Stimulated activated CD4-positive, alpha-beta T cell treated with anti-CD3 and anti-CD28 coated beads, Interleukin-15, amount 100 ng/mL, for 24 hours (primary cell): ENCODE measurements at places on chromosomes 7 and 10.
A peak's percentile ranks its signal among the peaks of the same experiment; 100 is the strongest.

DNA sequence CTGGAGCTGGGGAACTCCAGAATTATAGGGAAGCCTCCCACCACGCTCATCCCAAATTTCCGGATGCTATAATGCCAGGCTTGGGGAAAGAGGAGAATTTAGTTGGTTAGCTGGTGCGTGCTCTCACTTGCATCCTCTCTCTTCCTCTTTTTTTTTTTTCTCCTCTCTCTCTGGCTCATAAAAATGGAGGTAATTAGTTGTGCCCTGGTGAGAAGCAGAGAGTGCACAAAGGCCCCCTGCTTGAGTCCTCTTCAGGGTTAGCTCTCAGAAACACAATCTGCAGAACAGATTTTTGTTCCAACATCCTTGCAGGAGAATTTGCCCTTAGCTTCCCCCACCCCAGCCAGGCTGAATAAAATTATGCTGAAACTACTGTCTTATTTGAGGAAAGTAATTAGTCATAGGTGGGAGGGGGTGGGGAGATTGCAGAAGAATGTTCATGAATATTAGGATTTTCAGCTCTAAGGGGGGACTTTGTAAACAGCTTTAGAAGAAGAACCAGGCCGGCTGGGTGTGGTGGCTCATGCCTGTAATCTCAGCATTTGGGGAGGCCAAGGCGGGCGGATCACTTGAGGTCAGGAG is 7.6 kb downstream of the SERPINE1 start:
- DNase-seq, result no peak

- no peak for DNase-seq
Measured at GRCh38 chr10:117462816-117463544, 79.6 kb upstream of the EMX2 start.

GRCh38 chr7:99525713-99526440 is 21.4 kb downstream of the ZKSCAN5 start:
- DNase-seq, result peak; percentile 18

GRCh38 chr10:86744067-86744725 is 12.2 kb upstream of the BMPR1A start:
- DNase-seq, result no peak

DNA sequence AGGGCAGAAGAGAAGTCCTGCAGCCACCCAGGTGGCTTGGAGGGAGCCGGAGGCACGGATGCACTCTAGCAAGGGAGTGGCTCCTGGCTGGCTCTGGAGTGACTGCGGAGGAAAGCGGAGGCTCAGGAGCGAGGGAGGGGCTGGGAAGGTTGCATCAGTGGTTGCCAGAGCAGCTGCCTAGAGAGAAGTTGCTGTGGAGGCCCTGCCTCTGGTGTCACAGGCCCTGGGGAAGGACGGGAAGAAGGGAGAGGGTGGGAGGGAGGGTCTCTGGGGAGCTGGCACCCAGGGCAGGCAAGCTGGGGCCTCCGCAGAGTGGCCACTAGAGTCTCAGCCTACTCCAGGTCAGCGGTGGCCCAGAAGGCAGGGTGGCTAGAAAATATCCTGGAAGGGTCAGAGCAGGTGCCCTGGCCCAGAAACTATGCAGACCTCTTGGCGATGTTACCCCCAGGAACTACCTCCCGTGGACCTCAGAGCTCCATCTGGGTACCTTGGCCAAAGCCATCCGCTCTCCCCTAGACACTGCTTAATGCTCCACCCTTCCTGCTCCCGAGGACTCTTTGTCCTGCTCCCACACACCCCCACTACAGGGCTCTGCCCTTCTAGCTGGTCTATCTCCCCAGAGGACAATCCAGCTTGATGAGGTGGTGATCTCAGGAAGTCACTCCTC is 164.3 kb downstream of the NRF1 start:
- DNase-seq, result no peak

GRCh38 chr10:123689880-123690279 is 23.7 kb downstream of the GPR26 start:
- DNase-seq, result no peak

DNA sequence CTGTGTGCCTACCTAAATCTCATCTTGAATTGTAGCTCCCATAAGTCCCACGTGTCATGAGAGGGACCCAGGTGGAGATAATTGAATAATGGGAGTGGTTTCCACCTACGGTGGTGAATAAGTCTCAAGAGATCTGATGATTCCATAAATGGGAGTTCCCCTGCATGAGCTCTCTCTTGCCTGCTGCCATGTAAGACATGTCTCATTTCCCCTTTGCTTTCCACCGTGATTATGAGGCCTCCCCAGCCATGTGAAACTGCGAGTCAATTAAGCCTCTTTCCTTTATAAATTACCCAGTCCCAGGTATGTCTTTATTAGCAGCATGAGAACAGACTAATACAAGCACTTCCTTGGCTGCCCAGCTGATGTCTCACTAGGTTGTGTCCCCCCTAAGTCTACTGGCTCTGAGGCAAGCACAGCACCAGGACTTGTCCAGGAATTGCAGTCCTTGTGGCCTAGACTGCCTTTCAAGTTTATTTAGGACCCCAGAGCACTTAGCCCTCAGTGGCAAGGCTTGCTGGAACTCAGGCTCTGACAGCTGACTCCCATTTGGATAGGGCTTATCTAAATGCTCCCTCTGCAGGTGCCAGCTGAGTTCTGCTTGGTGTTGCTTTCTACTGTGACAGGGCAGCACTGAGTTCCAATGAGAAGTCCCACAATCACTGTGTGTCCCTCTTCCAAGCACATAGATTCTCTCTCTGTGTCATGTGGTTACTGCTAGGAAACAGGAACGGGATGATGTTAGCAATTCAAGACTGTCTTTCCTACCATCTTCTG is 59.0 kb upstream of the TAS2R16 start:
- no peak for DNase-seq

GRCh38 chr7:126227643-126228042 is 1025.1 kb downstream of the GRM8 start:
- DNase-seq, result no peak

- no peak for DNase-seq
Measured at GRCh38 chr7:68697796-68698280, 900.4 kb upstream of the AUTS2 start.

DNA sequence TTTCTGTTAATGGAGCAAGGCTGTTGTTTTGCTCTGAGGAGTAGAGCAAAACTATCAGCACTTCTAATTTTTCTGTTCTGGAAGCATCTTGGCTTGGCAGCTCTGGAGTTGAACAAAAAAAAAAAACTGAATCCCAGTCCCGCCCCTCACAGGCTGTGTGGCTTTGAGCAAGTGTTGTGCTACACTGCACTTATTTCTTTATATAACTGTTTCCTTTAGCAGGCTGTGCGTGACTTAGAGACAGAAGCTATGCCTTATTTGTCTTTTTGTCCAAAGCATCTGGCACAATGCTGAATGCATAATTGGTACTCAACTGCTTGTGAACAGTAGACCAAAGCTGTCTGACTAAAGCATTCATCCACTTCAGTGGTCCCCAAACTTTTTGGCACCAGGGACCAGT is 96.1 kb downstream of the AMPH start:
- no peak for DNase-seq

GRCh38 chr10:92688573-92688926 is 1.2 kb upstream of the HHEX start:
- DNase-seq, result no peak

- DNase-seq, result no peak
Measured at GRCh38 chr10:35369049-35369611, 32.8 kb downstream of the CCNY start.

DNA sequence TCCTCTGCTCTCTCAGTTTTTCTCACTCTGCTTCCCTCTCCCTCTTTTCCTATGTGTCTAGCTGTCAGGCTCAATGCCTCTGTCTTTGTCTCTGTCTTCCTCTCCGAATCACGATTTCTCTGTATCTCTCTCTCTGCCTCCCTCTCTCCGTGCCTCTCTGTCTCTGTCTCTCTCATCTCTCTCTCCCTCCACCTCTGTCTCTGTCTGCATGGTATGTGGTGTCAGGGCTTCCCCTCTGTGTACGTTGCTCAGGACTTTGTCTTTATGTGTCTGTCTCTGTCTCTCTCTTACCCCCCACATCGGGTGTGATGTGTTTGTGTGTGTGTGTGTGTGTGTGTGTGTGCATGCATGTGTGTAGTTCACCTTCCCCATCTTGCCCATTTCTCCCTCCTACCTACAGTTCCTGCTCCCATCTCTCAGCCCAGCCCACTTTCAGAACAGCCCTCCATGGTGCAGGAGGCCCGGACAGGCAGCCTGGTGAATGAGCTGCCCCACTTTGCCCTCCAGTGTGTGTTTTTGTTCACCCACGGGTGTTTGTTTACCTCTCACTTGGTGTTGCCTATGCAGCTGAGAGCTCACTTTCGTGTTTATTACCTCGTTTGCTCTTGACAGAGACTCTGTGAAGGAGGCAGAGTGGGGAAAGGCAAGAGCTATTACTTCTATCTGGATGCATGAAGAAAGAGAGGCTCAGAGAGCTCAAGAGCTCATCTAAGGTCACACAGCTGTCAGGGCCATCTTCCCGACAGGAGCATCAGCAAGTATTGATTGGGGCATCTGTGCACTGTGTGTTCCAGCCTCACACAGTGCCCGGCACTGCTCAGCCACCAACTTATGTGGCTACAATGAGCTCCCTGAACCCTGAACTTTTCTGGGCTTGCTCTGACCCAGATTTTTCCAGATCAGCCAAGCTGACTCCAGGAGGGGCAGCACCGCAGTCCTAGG is 163.5 kb upstream of the ZMIZ1 start:
- no peak for DNase-seq

DNA sequence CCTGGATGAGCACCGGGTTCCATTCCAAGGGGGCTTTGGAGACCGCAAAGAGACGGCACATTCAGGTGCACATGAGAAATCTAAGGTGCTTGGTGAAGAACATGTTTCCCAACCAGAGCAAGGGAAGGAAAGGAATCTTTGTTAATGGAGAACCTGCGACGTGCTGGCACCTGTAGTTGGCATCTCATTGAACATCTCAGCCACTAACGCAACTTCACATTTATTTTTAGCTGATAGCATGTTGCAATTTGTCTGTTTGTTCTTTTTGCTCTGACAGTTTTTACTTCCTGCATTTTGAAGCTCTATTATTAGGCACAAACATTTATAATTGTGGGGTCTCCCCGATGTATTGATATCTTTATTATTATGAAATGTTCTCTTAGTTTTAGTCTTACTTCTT is 316.7 kb downstream of the TCERG1L start:
- no peak for DNase-seq

GRCh38 chr7:137080516-137081203 is 212.2 kb downstream of the CHRM2 start:
- DNase-seq, result no peak

DNA sequence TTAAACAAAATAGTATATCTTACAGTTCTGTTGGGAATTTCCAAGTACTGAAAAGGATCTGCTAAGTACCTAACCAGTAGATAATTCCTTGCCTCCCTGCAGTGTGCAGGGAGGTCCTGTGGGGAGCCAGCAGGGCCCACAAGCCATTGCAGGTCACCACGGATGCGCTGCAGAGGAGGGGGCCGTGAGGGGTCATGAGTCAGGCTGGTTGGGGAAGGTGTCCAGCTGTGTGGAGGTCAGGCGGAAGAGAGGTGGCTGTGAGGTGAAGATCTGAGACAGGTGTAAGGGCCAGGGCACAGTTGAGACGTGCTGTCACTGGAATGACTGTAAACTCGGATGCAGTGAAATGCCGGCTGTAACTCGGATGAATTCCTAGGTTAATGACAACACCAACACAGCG is 80.6 kb downstream of the TRRAP start:
- no peak for DNase-seq

DNA sequence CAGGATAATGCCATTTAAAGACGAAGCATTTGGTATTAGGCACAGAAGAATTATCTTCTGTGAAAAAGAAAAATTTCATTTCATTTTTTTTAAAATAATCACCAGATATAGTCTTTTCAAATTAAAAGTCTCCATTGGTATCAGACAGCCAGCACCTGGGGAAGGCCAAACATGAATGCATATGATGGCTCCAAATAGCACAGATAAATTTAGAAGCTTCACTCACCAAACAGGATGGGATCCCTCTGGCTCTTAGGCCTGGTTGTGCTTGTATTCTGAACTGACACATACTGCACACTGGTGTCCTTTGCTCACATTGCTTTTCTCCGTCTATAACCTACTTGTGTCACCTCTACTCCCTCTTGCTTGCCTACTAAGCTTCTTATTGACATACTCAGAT is 169.5 kb upstream of the CHRM2 start:
- no peak for DNase-seq

DNA sequence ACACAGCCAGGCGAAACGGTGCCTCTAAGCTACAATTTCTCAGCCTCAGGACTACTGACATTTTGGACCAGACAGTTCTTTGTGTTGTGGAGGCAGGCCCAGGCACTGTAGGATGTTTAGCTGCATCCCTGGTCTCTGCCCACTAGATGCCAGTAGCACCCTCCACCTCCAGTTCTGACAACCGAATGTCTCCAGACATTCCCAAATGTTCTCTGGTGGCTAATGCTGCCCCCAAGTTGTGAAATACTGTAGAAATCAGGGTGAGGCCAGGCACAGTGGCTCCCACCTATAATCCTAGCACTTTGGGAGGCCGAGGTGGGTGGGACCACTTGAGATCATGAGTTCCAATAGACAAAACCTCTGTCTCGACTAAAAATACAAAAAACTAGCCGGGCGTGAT is 18.2 kb downstream of the HNRNPF start:
- DNase-seq, result no peak

- DNase-seq, result no peak
Measured at GRCh38 chr10:44756216-44756615, 154.9 kb upstream of the TMEM72 start.

GRCh38 chr7:50335795-50336754 is 31.6 kb downstream of the IKZF1 start:
- peak; percentile 88 for DNase-seq

DNA sequence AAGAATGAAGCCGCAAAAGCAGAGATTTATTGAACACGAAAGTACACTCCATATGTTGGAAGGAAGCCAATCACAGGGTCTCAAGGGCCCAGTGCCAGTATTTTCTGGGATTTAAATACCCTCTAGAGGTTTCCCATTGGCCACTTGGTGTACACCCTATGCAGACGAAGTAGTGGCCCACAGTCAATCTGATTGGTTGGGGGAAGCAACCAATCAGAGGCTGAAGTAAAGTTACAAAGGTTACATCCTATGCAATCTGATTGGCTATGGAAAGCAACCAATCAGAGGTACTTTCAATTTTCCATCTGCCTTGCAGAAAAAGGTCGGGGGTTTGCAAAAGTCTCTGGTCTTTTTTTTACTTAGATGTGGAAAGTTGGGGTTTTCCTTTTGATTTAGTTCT is 481.3 kb upstream of the NRP1 start:
- no peak for DNase-seq

- no peak for DNase-seq
Measured at GRCh38 chr10:37684765-37685164, 172.6 kb downstream of the ZNF248 start.

GRCh38 chr10:3095373-3096139 is 28.2 kb downstream of the PFKP start:
- peak; percentile 73 for DNase-seq

DNA sequence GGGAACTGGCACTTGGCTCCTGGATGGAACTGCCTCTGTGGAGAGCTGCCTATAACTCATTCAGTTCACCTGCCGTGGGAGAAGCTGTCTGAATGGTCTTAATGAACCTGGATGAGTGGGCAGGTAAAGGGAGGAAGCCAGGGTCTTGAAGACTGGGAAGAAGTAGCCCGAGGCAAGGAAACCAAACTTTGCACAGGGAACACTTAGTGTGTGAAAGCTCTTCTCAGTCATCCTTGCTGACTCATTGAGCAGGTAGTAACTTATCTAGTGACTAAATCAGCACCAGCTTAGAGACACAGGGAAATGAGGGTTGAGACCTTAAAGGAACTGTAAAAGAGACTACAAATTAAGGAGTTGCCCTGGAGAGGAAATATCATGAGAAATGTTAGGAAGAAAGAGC is 9.9 kb downstream of the LRRC4 start:
- DNase-seq, result no peak
